ENCODE measurements at places on chromosomes 3 and 15.

GRCh38 chr15:83991163-83991562, 244.4 kb upstream of the GOLGA6L4 start:
- no peak for DNase-seq

DNA sequence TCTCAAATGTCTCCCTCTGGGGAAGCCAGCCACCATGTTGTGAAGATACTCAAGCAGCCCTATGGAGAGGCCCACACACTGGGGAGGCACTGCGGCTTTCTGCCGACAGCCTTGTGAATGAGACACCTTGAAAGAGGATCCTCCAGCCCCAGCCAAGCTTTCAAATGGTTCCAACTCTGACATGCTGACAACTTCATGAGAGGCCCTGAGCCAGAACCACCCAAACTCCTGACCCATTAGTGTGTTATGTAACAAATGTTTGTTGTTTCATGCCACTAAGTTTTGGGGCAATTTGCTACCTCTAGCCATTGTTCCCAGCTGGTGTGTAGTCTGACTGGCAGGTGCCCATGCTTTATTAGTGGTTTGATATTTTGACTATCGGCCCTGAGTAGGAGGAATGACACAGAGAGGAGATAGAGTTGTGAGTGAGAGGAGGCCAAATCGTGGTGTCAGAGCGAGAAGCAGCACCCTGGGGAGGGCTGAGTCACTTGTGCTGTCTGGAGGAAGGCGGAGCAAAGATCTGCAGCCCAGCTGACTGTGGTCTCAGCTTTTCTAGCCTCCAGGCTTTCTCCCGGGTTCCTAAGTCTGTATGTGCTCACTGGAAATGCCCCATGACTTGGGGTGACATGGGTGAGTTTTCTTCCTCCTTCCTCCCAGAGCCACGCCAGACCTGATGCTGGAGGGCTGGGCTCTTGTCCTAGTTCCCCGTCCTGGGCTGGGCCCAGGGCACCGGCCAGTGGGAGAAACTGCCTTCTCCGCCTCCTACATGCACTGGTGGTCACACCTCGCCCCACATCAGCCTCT, 56.7 kb upstream of the BLM start:
- peak; percentile 65 for DNase-seq

GRCh38 chr3:145869958-145870357, 291.0 kb downstream of the PLOD2 start:
- no peak for DNase-seq

GRCh38 chr3:127654374-127654773, 18.4 kb upstream of the ABTB1 start:
- DNase-seq = no peak

DNA sequence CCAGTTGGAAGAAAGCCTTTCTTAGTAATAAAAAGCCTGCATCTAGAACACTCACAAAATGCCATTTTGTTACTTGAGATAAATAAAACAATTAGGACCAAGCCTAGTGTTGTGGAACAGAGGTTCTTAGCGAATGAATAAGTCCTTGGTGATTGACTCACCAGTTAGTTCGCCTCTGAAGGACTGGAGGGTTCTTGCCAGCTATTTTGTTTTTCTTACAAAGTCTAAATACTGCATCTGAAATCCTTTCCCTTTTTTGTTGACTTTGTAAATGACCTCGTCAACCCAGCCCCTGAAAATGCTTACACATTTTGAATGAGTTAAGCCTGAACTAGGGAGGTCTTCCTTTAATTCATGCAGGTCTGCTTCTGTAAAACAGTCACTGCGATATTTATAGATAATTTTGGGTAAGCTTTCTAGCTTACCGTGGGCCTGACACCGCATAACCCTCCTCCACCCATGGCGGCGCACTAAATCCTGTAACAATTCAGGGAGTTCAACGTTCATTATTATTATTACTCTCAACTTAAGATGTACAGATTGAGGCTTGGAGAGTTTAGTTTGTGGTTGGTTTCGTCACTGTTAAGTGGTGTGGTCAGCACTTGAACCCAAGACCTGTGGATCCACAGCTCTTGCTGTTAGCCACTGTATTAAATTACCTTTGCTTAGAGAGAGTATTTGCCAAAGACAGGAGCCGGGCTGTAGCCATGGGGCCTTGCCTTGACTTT, 45.0 kb upstream of the SACM1L start:
- no peak for DNase-seq

DNA sequence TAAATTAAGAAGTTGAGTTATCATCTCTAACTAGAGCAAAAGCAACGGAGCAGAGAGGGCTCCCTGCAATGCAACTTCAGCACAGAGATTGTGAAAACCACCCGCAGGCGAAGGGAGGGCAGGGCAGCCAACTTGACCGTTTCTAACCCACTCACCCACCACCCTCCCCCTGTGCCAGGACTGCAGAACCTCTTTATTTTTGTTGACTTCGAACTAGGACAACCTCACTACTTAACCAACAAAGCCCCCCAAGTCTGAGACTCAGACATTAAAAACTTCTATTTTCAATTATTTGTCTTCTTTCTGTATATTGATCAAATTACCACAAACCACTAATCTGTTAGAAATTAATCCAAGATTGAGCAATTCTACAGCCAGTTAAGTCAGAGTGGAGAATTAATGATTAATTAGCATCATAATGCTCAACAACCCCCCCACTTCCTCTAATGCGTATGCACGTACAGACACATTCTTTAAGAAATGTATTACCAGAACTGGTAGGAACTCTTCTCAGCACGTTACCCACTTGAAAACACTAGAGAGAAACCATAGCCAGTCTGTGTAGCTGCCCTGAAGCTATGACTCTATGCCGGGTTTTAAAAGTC, 2.0 kb downstream of the MGLL start:
- no peak for DNase-seq

DNA sequence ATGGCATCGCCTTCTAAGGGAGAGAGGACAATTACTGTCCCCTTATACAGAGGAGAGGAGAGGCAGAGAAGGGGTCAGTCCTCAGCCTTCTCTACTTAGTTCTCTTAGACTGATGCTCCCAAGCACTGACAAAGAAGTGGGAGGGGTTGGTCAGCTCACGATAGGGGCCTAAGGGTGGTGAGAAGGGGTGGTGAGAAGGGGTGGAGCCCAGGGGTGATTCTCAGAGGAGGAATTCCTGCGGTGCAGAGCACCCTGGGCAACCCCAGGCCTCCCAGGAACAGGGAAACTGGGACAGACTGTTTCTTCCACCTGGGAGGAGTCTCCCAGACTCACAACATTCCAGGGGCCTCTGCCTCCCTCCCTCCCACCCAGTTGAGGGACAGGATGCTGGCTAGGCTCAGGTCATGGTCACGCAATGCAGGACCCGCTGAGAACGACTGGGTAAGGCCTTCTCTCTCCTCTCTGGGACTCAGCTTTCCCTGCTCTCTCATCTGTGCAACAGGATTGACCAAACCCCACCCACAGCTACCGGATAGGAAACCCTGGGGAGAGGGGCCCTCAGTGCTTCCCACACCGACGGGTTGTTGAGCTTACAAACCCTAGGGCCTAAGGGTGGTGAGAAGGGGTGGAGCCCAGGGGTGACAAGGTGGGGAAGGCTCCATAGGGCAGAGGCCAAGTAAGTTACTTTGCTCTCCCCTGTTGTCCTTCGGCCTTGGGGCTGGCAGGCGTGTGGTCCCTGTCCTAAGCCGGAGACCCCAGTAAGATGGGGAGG, 1.5 kb downstream of the TPRA1 start:
- DNase-seq = peak; percentile 18

DNA sequence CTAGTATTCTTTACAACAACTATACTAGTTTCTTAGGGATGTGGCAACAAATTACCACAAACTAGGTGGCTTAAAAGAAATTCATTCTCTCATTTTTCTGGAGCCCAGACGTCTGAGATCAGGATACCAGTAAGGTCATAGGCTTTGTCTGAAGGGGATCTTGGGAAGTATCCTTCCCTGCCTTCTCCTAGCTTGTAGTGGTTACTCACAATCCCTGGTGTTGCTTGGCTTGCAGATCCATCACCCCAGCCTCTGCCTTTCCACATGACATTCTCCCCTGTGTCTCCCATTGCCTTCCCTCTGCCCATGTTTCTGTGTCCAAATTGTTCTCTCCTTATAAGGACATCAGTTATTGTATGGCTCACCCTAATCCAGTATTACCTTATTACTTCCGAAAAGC, 24.3 kb upstream of the CLDN1 start:
- DNase-seq = no peak

DNA sequence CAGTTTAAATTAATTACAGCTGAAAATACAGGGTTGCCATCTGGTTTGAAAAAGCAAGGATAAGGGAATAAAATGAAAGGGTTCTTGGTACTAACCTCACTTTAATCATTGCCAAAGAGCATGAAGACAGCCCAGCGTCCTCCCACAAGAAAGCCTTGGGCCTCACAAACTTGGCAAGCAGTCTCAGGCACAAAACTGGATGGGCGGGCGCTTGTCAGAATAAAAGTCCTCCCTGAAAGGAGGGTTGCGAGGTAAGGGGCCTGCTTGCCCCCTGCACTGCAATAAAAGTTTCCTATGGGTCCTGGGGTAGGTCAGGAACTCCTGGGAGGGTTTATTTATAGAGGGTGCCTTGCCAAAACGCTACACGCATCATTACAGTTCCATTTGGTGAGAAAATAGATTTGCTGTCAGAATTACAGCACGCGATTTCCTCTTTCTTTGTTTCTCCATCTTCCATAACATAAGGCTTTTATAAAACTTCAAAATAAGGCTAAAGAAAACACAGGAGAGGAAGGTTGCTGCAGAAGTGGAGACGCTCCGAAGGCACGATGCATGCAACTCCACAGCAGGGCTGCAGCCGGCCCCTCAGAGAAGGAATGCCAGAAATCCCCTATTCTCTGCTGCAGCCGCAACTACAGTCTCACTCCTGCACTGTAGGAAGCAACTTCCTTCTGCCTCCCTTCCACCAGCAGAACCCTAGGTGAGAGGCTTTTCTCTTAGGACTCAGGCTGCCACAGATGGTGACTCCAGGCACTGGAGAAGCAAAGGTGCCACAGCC, 61.3 kb downstream of the VGLL4 start:
- no peak for DNase-seq

DNA sequence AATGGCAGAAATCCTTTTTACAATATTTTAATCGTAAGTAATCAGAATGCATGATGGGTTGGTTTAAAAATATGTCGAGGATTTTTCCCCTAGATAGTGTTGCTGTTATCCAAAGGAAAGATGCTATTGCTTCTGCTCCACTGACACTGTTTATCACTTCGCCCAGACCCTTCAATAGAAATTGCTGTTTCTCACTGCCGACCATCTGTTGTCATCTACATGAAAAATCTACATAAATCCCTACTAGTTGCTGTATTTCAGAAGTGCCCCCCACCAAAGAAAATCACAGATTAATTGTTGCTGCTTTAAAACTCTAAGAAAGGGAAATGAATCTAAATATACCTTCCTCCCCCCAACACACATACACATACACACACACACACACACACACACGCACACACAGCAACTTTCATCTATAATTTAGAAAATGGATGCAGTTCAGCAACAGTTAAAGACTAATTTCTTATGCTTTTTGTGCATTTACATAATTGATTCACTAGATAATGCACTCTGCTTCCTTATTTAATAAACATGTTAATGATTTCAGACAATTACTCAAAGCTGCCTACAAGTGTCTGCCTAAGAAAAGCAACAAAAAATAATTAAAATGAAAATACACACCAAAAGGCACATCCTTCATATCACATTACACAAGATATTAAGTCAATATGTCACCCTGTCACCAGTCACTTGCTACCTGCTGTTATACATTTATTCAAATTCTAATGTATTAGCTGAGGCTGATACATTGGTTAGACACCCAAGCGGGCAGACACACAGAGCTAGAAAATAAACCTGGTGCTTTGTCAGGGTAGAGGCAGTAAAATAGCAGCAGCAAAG, 82.8 kb downstream of the RORA start:
- DNase-seq = no peak

Measured in stimulated activated CD8-positive, alpha-beta memory T cell treated with anti-CD3 and anti-CD28 coated beads, Interleukin-2, amount 100 ng/mL, for 48 hours (primary cell).